ENCODE measurements at places on chromosomes 6 and 20.

GRCh38 chr6:6685249-6686040 lies 96.9 kb downstream of the LY86 start:
- DNase-seq, result no peak

DNA sequence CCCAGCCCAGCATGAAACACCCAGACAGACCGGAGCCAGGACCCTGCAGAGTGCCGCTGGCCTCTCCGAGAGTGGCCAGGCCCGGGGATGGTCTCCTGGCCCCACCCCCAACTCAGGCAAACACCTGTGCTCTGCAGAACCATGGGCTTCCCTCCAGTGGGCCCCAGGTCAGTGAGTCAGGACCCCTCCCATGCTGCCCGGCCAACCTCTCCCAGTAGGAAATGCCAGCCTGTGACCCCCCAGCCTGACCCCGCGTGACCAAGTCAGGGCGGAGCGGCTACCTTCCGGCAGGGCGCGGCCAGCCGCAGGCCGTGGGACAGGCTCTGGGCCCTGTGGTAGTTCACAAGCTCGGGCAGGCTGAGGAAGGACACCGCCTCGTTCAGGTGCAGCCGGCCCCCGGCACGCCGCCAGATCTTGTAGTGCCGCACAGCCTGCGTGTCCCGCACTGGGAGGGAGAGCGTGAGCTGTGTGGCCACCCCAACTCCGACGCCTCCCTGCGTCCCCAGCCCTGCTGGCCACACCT lies 3.2 kb downstream of the PTK6 start:
- DNase-seq, result no peak

DNA sequence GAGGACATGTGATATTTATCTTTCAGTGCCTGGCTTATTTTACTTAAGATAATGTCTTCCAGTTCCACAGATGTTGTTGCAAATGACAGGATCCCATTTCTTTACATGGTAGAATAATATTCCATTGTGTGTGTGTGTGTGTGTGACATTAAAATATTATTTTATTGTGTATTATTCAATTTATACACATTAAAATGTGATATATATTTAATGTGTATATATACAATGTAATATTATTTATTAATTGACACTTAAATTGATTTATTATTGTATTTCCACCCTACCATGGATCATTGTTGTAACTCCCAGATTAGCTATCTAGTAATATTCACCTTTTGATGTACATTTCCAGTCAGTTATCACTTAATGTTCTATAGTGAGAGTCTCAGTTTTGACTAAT lies 1422.5 kb upstream of the ADGRB3 start:
- DNase-seq, result no peak

- no peak for DNase-seq
Observed at GRCh38 chr6:9564021-9564420, 850.9 kb downstream of the TFAP2A start.

- no peak for DNase-seq
Observed at GRCh38 chr6:129641344-129641743, 68.6 kb downstream of the ARHGAP18 start.

DNA sequence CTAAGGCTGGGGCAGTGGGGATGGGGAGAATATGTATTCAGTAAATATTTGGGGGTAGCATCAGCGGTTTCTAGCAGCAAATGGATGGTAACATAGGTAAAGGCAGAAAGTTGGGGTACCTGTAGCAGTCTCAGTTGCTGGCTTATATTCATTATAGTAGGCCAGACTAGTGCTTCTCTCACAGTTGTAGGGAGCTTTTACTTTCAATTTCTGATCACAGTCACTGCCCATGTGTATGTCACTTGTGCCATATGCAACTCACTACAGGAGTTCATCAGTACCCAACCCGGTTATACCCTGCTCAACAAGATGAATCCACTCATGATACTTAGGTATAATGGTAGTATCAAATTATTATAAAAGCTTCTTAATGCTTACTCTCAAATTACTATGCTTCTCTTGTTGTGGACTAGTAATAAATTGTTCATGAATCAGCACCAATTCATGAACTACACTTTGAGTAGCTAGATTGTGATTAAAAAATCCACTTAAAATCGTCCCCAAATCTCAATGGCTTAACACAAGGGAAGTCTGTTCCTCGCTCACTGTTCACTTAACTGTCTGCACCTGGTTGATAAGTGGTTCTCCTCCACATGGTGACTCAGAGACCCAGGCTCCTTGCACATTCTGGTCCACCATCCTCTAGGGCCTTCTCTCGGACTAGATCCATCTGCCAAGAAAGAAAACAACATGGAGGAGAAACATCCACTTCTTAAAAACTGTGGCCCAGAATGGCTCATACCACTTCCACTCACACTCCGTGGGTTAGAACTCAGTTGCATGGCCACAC lies 31.3 kb upstream of the MYLIP start:
- DNase-seq, result no peak

DNA sequence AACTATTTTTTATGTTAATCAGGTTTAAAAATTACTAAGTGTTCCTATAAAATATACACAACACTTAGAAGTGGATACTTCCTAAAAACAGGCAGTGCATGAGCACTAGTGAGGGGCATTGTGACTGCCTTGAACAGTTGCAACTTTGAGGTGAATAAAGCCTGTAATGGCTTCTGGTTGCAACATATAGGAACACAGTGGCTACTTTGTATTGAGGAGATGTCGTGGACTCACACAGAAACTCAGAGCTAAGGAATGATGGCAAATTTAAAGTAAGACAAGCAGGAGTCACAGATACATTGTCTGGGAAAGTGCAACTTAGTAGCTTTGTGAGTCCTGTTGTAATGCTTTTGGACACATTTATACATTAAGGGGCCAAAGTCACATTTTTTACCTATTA lies 861 bp upstream of the HLA-A start:
- DNase-seq, result no peak

DNA sequence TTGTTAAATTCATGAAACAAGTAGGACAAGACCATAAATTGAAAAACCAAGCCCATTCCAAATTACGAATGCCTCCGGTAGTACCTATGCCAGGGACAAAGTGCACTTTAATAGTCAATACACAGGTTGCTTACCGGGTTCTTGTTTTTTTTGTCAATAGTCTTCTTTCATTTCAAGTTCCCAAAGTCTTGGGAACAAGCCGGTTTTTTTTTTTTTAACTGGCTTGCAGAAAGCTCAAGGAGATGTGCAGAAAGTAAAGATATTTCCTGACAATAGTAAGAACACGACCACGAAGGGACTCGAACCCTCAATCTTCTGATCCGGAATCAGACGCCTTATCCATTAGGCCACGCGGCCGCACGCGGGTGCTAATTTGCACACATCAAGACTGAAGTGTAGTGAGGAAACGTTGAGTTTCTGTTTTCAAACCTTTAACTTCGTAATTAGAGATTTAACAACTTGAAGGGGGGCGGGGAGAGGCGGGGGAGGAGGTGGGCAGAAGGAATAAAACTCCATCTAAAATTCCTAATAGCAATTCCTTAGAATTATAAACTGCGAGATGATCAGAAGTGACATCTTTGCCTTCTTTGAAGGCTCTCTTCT lies 181.0 kb downstream of the TRIM27 start:
- DNase-seq, result peak; percentile 36

- DNase-seq, result no peak
Observed at GRCh38 chr6:7637533-7637932, 47.5 kb downstream of the SNRNP48 start.

DNA sequence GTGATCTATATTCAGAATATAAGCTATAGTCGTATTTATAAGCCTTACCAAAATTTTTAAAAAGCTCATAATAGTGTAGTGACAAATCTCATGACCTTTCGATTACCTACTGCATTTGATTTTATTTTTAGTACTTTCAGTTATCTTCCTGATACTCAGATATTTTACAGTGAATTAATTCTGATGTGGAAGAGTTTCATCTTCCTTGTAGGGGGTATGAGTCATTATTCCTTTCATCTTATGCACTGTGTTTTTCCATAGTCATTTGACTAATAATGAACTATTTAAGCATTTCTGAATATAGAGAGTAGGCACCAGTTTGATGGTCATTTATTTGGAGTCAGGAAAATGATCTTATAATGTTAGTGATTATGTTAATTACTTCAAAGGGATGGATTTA lies 36.4 kb downstream of the HDGFL1 start:
- no peak for DNase-seq

GRCh38 chr20:18567739-18568091 lies 483 bp downstream of the SMIM26 start:
- DNase-seq, result no peak

DNA sequence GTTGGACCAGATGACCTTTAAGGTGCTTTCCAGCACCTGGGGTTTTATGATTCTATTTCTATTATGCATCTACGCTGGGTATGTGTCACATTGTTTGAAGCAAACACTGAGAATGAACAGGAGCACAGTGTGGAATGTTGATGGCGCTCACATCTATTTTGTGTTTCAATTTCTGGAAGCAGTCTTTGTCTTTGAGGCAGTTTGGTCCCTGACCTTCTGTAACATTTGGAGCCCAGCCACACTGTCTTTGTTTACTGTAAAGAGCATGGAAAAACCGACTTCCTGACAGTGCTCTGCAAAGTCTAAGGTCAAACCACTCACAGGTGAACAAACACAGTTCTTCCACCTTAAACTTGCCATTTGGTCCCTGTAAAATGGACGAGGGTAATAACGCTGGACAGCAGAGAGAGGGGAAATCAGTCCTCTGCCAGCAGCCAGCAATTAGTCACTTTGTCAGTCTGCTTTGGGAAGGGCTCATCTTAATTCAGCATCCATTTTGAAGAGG lies 155.5 kb downstream of the PRL start:
- DNase-seq, result no peak

DNA sequence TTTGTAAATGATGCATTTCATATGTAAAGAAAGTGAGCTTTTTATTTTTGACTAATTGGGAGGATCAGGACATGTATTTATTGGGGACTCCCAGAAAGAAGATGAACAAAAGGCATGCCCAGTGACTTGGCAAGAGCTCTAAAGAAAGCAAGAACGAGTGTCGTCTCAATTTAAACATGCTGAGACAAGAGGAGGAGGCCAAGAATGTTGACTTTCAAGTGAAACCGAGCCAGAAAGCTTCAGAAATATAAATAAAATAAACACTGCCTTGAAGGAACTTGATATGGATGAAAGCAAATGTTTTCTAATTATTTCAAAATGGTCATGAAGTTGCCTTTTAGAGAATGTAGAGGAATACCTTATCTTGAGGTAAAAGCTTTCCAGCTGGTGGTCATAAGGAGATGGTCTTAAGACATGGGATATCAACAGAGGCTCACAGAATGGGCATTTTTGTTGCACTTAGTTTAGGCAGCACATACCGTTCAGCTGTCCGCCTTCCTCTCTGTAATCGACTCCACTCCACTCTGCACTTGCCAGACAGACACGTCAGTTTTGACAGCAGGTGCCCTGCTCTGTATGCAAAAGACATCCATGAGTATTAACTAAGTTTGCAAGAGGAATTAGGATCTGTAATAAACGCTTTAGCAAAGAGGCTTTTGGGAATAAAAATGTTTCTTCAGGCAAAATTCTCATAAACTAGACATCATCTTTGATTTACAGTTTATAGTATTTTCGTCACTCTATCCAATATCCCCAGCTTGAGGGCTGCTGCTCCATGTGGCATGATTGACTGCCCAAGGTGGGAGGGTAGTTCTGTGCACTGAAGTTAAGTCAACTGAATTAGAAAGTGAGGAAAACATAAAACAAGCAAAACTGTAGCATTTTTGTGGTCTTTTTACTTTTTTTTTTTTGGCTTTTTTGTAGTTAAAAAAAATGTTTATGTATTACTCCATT lies 613.1 kb downstream of the PKHD1 start:
- no peak for DNase-seq

- DNase-seq, result no peak
Observed at GRCh38 chr20:63835021-63835858, 4.2 kb upstream of the ZBTB46 start.

- DNase-seq, result peak; percentile 71
Observed at GRCh38 chr20:36808317-36809257, 35.0 kb upstream of the DSN1 start.

GRCh38 chr6:31308050-31308844 lies 36.4 kb upstream of the HLA-C start:
- DNase-seq, result peak; percentile 68

DNA sequence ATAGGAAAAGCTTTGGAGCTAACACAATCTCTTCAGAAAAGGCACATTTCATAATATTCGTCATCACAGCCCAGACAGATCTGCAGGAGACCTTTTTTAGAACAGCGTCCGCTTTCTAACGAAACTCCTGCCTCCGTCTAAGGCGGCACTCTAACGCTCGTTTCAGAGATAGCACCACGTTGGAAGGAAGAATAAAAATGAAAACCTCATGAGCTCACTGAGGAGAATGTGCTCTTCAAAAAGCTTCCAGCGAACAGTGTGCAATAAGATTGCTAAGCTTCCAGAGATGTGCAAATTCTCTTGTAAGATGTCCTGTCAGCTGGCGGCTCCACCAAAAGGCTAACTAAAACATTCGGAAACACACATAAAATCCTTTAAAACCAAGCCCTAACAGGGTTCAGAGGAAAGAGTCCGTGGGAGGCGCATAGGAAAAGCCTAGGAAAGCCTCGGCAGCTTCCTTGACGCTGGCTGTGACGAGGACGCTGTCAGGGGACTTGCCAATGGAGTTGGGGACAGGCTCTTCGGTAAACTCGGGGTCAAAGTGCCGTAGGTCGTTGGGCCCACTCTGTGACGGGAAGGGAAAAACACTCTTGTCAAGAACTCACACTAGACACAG lies 117.6 kb upstream of the SLC2A12 start:
- no peak for DNase-seq

DNA sequence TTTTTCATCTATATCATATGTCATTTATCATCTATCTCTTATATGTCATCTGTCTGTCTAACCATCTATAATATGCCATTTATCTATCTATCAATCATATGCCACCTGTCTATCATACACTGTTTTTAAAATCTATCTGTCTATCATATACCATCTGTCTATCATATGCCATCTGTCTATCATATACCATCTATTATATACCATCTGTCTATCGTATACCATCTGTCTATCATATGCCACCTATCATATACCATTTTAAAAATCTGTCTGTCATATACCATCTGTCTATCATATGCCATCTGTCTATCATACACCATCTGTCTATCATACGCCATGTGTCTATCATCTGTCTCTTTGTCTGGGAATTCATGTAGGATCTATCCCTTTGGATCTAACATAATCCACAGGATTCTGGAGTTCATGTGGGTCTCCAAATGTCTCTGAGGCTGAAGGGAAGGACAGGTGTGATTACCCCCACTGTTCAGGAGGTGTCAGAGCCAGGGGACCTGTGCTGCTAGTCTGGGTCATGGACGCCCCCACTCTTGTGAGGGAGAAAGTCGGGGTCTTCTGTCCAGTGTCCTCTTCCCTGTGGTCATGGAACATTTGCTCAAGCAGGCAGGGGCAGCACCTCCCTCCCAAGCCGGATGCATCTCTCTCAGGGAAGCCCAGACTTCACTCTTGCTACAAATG lies 36.9 kb upstream of the FRMD1 start:
- DNase-seq, result no peak
